ENCODE measurements at places on chromosomes 12 and 14.

GRCh38 chr12:116837097-116837496 is 44.1 kb downstream of the HRK start:
- DNase-seq, result no peak

GRCh38 chr14:92656306-92657081 is 91.9 kb downstream of the LGMN start:
- DNase-seq, result no peak

DNA sequence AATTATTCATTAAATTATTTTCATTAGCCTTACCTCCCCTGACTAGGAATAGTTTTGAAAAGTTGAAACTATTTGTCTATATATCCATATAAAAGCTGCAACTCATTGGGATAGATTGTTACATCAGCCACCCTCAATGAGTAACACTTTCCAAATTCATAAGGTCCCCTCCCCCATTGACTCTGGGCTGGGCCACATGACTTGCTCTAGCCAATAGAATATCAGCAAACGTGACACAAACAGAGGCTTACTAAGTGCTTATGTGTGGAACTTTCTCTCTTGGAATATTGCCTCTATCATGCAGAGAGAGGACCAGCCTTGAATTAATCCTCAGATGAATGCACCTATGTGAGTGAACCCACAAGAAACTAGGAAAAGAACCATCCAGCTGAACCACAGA is 213.7 kb downstream of the CCDC59 start:
- no peak for DNase-seq

DNA sequence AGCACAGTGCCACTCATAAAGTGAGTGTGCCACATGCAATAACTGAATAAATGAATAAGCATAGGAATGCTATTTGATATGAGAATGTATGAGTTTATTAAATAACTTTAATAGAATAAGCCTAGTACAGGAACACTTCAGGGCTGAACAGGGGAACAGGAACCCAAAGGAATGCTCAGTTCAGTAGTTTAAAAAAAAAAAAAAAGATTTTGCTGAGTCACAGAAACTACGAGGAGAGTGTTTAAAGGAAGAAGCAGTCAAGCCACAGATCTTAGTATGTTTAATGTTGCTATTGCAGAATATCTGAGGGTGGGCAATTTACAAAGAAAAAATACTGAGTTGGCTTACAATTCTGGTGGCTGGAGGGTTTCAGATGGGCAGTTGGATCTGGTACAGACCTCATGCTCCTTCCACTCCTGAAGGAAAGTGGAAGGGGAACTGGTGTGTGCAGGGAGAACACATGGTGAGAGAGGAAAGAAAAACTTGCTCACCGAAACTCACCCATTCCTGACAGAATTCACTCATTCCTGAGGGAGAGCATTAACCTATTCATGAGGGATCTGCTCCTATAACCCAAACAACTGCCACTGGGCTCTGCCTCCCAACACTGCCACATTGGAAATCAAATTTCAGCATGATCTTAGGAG is 880.3 kb upstream of the MGAT4C start:
- DNase-seq, result peak; percentile 28

DNA sequence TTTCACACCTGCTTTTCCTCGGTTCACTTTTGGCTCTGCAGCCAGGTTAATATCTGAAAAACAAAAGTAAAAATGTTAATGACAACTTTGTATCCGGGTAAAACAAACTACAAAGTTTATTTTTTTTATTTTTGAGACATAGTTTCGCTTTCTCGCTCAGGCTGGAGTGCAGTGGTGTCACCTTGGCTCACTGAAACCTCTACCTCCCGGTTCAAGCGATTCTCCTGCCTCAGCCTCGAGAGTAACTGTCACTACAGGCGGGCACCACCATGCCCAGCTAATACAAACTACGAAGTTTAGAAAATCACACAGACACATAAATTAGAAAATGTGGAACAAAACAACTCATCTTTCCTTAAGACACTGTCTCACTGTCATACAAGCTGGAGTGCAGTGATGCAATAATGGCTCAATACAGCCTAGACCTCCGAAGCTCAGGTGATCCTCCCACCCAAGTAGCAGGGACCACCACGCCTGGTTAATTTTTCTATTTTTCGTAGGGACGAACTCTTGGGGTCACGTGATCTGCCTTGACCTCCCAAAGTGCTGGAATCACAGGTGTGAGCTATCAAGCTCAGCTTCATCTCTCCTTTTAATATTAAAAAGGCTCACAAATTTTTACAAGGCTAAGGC is 38.1 kb downstream of the HNRNPC start:
- DNase-seq, result no peak

DNA sequence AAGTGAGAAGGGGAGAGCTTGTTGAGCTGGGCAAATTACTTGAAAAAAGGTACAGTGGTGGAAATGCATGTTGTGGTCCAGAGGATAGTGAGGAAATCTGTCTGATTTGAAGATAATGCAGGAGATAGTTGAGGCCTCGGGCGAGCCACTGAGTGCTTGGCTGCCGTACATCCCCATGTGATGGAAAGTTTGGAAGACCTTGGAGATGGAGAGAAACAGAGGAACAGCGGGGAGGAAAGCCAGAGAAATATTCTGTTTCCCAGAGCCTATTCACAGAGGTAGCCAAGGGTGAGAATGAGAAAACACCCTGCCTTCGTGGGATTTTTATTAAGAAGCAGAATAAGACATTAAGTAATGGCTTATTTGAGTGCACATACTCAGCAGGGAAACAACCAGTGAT is 498.2 kb downstream of the BCL11B start:
- no peak for DNase-seq

- no peak for DNase-seq
These were observed 45.6 kb downstream of the UBE3B start for GRCh38 chr12:109523071-109523470.
